ENCODE measurements at places on chromosomes 5 and 9. TPM values are rescaled to one million over a fixed set of nuclear protein-coding genes. Genes with fewer than 3 reads are reported as not detected.

NOXA1 gene
- total RNA-seq = 1.5 TPM

ANKRD18B gene
- total RNA-seq = 6.7 TPM

DMRT3 gene
- total RNA-seq = not detected

FXN gene
- 26.2 TPM for total RNA-seq

SARDH gene
- 0.07 TPM for total RNA-seq

PCDHGA12 gene
- total RNA-seq = not detected

ACOT12 gene
- not detected for total RNA-seq

EPB41L4B gene
- 17.8 TPM for total RNA-seq

PCDHB15 gene
- not detected for total RNA-seq

RBM18 gene
- 21.7 TPM for total RNA-seq

CNTNAP3 gene
- total RNA-seq = 8.8 TPM

CATSPER3 gene
- 0.41 TPM for total RNA-seq

RUFY1 gene
- total RNA-seq = 26.4 TPM
